ENCODE measurements at places on chromosomes 11 and 22. TPM values are rescaled to one million over a fixed set of nuclear protein-coding genes. Genes with fewer than 3 reads are reported as not detected.

DNA sequence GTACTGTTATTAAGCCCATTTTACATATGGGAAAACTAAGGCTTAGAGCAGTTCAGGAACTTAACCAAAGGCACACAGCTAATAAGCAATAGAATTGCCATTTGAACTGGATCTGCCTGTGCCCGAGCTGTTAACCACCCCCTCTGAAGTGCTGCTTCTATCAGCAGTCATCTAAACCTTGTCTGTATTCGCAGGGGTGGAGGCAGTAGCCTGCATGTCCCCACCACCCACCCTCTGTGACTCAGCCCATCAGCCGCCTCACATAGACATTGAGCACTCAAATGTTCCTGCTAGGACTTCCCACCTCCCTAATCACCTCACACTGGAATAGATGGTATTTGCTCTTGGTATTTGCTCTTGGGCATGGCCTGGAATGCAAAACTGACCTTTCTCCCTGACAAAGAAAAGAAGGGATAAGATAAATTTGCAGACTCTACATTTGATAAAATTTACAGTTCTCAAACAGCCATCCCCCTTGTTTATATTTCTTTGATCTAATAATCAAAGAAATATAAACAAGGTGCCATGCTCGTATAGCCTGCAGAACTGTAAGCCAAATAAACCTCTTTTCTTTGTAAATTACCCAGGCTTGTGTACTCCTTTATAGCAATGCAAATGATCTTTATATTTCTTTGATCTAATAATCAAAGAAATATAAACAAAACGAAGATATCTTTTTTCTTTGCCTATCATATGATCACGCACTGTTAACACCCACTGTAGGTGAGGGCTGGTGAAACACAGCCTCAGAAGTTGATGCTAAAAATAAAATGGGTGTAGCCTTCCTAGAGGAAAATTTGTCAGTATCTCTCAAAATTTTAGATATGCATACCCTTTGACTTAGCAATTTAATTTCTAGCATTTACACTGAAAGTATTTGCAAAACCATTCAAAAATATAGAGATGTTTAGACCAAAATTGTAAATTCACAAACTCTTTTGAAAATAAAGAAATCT, 15.9 kb downstream of the DKK3 start:
- H3K4me3 ChIP-seq = no peak overlapping the region
- H3K36me3 ChIP-seq = peaks cover 4% of the 10 kb centered on the region
- H3K27ac ChIP-seq = no peak overlapping the region

DNA sequence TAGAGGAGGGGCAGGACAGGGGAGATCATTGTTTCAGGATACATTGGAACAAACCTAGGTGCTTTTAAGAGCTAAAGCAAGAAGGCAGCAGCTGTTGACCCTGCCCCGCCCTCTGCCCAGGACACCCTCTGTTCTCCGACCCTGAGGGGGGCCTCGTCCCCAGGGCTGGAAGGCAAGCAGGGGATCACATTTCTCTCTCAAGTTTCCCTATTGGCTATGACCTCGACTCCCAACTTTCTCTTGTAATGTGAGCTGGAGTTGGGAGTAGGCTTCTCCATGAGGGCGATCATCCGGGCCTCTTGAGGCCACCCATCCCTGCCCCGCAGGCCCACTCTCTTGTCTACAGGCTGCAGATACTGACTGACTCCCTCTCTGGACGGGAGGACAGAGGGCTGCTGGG, 37.7 kb downstream of the DSCAML1 start:
- no peak for DNase-seq
- no peak overlapping the region for H3K4me3 ChIP-seq
- H3K27ac ChIP-seq = no peak overlapping the region
- peaks cover 5% of the 10 kb centered on the region for H3K4me1 ChIP-seq

The PRG3 gene
- total RNA-seq = 0.22 TPM

The MIOX gene
- not detected for total RNA-seq

- H3K4me1 ChIP-seq = peaks cover 7% of the 10 kb centered on the region
- no peak for DNase-seq
- H3K4me3 ChIP-seq = no peak overlapping the region
- no peak overlapping the region for H3K27ac ChIP-seq
Measured at GRCh38 chr11:68546555-68546954, 86.0 kb downstream of the PPP6R3 start.

- peaks cover 11% of the 10 kb centered on the region for H3K4me1 ChIP-seq
- peak overlapping the region; percentile 74 for H3K27ac ChIP-seq
- peaks cover 7% of the 10 kb centered on the region for H3K36me3 ChIP-seq
- no peaks in the 10 kb centered on the region for H3K27me3 ChIP-seq
- DNase-seq = peak; percentile 47
- H3K4me3 ChIP-seq = peak overlapping the region; percentile 77
Measured at GRCh38 chr11:125569915-125570621, 791 bp downstream of the EI24 start.

GRCh38 chr11:102453302-102453695, 734 bp upstream of the TMEM123 start:
- no peaks in the 10 kb centered on the region for H3K36me3 ChIP-seq
- peak overlapping the region; percentile 95 for H3K27ac ChIP-seq

- peaks cover 26% of the 10 kb centered on the region for H3K36me3 ChIP-seq
- no peak overlapping the region for H3K4me3 ChIP-seq
- H3K27ac ChIP-seq = peak overlapping the region; percentile 75
- H3K4me1 ChIP-seq = peaks cover 42% of the 10 kb centered on the region
- peaks cover 2% of the 10 kb centered on the region for H3K27me3 ChIP-seq
Measured at GRCh38 chr11:66543263-66544107, 2.4 kb downstream of the ZDHHC24 start.

The PYGM gene
- total RNA-seq = 165 TPM

The TSPAN32 gene
- total RNA-seq = 2.7 TPM

The TIMM8B gene
- 77.2 TPM for total RNA-seq

GRCh38 chr22:48646216-48646925, 1181.3 kb downstream of the BRD1 start:
- no peak for DNase-seq
- no peaks in the 10 kb centered on the region for H3K36me3 ChIP-seq
- peaks cover 11% of the 10 kb centered on the region for H3K4me1 ChIP-seq

The IL18 gene
- total RNA-seq = 0.31 TPM

GRCh38 chr11:57279116-57279515, 42.1 kb upstream of the APLNR start:
- H3K36me3 ChIP-seq = no peaks in the 10 kb centered on the region
- no peak overlapping the region for H3K4me3 ChIP-seq
- DNase-seq = peak; percentile 61

DNA sequence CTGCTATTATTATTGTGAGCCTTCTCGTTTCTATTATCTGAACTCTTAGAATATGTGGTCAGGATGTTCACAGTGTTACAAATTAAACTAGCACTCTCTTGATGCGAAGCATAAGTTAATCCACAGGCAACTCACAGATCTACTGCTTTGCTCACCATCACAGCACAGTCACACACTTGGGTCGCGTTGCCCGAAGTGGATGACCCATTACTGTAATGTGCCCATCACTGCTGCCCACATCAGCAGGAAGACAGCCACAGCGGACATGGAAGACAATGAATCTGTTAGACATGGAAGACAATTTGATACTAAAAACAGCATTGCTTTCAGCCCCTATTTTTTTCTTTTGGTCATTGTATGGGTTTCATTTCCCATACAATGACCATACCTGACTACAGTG, 216.4 kb upstream of the B3GAT1 start:
- no peak overlapping the region for H3K27ac ChIP-seq
- no peaks in the 10 kb centered on the region for H3K36me3 ChIP-seq
- peaks cover 35% of the 10 kb centered on the region for H3K27me3 ChIP-seq
- H3K4me3 ChIP-seq = no peak overlapping the region
- no peaks in the 10 kb centered on the region for H3K4me1 ChIP-seq

The MPEG1 gene
- total RNA-seq = 13.4 TPM

All from muscle of leg (tissue), 16 donors.